ENCODE measurements at places on chromosomes 1 and 21.

DNA sequence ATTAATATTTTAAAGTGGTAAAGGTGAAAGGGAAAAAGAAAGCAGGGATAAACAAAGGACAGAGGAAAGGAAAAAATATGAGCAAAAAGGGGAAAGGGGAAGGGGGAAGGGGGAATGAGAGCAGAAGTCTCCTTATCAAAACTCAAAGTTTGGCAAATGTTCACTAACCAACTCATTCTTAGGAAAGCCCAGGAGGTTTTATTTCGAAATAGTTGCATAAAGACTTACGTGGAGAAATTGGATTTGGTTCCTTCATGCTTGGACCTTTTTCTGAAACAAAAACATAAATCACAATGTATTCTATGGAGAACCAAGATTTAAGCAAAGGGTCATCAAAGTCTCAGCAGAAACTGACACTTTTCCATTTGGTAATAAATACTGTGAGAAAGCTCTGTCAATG is 188.1 kb downstream of the TGFBR3 start:
- DNase-seq: no peak

- DNase-seq: no peak
Measured at GRCh38 chr1:221276896-221277409, 397.7 kb downstream of the HLX start.

DNA sequence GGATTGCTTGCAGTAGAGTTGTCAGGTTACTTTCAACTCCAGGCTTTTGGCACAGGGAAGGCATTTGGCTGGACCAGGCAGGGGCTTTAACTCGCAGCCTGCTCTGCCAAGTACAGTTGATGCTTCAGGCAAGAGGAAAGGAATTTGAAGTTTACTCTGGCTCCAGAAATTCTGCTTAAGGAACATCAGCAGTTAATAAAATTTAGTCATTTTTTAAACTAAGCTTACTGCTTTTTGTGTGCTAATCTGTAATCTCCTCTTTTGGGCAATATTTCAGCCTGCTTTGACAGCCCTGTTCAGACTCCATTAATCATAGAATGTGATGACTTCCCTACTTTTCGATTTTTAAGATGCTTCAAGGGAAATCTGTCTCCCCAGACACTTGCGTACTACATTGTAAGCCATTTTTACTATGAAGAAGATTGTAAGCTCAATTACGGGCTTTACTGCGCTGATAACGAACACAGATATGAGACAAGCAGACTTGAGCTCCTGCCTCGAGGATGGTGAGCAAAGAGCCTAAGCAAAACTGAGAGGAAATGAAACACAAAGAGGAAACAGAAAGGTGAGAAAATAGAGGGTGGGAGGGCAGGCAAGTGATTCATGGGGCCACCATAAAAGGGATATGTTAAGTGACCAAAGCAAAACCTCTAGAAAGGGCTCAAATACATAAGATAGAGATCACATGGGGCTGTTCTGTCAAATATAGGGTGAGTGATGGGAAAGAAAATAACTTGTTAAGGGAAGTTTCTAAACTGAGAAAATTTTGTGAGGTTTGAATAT is 76.6 kb upstream of the VAV3 start:
- DNase-seq: no peak

DNA sequence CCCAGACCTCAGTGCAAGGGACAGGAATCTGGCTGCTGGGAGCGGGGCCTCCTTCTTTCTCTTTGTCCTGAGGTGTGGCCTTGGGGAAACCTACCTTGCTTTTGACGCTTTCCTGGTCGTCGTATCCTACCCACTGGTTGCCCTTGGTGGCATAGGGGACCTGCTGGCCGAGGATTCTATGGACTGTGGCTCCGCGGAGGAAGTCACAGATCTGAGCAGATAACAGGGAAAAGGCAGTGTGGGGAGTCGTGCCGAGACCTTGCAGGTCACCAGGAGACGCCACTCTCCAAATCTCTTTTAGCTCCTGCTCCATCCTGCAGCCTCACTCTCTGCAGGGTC is 4.0 kb upstream of the MYBPH start:
- no peak for DNase-seq

DNA sequence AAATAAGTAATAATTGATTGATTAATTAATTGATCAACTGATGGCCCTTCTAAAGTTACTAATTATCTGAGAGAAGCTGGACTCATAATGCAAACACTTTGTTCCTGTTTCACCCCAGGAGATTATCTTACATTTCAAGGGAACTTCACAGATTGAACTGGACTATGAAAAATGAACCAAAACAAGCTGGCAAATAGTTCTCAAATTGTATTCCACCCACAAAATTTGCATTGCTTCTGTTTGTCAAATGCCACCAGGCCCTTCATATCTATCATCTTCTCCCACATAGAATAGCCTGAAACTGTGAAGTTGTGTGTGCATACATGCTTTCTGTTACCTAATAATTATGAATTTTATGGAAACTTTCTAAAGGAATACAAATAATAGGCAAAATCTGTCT is 104.0 kb downstream of the ZNF281 start:
- DNase-seq: no peak

GRCh38 chr1:221039616-221040015 is 160.4 kb downstream of the HLX start:
- no peak for DNase-seq

- DNase-seq: no peak
Measured at GRCh38 chr1:102102276-102102780, 105.6 kb upstream of the OLFM3 start.

DNA sequence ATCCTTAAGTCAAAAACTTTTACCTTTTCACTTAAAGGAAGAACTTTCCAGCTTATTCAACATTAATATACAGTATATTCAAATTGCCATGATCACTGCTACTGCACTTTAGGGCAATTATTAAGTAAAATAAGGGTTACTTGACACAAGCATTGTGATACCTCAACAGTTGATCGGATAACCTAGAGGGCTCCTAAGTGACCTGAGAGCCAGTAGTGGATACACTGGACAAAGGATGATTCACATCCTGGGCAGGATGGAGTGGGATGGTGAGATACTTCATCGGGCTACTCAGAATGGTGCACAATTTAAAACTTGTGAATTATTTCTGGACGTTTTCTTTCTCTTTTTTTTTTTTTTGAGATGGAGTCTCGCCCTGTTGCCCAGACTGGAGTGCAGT is 54.5 kb upstream of the PPM1J start:
- no peak for DNase-seq

DNA sequence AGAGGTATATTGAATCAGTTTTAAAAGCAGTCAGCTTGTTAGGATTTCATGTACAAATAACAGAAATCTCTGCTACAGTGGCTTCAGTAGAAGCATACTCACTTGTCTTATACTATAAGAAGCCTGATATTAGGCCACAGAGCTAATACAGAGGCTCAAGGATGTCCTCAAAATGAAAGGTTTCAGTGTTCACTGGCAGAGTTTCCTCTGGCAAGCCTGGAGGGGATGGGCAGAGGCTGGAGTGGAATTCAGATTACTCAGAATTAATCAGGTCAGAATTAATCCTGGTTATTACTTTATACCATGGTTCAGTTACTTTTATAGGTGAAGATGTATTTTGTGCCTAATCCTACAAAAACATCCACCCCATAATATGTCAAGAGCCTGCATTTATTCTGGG is 520.5 kb downstream of the USP25 start:
- DNase-seq: no peak

Data from stimulated activated CD4-positive, alpha-beta T cell treated with anti-CD3 and anti-CD28 coated beads, Interleukin-1b, Interleukin-23, amount 100 ng/mL, for 24 hours (primary cell).